ENCODE measurements at places on chromosomes 12 and 14.

GRCh38 chr12:112482733-112483132, 64.0 kb downstream of the PTPN11 start:
- no peak overlapping the region for H3K27ac ChIP-seq
- H3K4me3 ChIP-seq: no peak overlapping the region
- peaks cover 97% of the 10 kb centered on the region for H3K36me3 ChIP-seq
- no peaks in the 10 kb centered on the region for H3K4me1 ChIP-seq
- DNase-seq: no peak

DNA sequence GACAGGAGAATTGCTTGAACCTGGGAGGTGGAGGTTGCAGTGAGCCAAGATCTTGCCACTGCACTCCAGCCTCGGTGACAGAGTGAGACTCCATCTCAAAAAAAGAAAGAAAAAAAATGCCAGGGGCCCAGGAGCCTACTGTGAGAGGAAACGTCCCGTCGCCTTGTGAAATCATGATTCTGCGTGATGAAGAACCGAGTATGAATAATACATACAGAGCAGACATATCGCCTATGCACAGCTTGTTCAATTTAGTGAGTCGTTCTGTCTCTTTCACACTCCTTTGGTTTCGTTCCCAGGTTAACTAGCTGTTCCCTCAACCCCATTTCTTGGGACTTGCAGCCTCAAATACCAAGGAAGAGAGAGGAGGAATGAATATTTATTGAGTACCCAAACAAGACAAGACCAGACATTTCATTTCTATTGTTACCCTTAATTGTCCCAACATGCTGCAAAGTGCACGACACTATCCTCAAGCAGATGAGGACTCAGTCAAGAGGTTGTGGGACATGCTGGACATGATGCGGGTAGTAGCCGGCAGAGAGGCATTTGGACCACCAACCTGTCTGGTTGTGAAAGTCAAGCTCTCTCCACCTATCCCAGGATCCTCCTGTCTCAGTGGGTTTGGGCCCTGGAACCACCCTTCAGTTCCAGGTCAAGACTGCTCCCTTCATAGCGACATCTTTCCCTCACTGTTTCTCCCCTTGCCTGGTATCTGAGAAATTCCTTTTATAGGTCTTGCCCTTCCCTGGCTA, 8.6 kb upstream of the CD27 start:
- no peaks in the 10 kb centered on the region for H3K36me3 ChIP-seq
- peaks cover 70% of the 10 kb centered on the region for H3K4me1 ChIP-seq
- DNase-seq: peak; percentile 27

GRCh38 chr12:101592448-101592847, 2.3 kb upstream of the MYBPC1 start:
- H3K4me3 ChIP-seq: no peak overlapping the region
- H3K36me3 ChIP-seq: no peaks in the 10 kb centered on the region
- no peaks in the 10 kb centered on the region for H3K4me1 ChIP-seq
- DNase-seq: no peak
- H3K27ac ChIP-seq: no peak overlapping the region

GRCh38 chr12:67545298-67545697, 103.2 kb upstream of the DYRK2 start:
- no peak for DNase-seq
- H3K27me3 ChIP-seq: no peaks in the 10 kb centered on the region
- H3K36me3 ChIP-seq: no peaks in the 10 kb centered on the region
- no peak overlapping the region for H3K4me3 ChIP-seq
- H3K4me1 ChIP-seq: peaks cover 33% of the 10 kb centered on the region
- H3K27ac ChIP-seq: no peak overlapping the region

GRCh38 chr12:55972911-55973598, 823 bp upstream of the RAB5B start:
- H3K27ac ChIP-seq: no peak overlapping the region
- H3K36me3 ChIP-seq: peaks cover 29% of the 10 kb centered on the region
- H3K4me1 ChIP-seq: peaks cover 36% of the 10 kb centered on the region
- no peak for DNase-seq
- H3K27me3 ChIP-seq: no peaks in the 10 kb centered on the region

DNA sequence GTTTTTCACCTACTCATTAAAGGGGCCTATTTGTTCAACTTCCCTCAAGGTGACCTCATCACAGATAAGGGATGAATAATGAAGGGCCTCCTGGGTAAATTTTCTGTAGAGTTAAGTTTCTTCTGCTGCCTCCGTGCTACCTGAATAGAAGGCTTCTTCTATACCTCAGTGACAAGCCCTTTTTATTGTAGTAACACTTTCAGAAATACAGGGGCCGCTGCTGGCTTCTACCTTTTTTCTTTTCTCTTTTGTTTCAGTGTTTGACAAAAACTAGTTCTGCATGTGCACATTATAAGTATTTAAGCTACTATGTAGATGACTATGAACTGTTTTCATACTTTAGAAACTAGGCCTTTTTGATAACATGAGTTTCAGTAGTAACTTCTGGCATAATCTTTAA, 207.0 kb downstream of the NAV3 start:
- H3K27me3 ChIP-seq: no peaks in the 10 kb centered on the region
- no peaks in the 10 kb centered on the region for H3K4me1 ChIP-seq
- no peak overlapping the region for H3K4me3 ChIP-seq

GRCh38 chr14:85438481-85438942, 91.4 kb upstream of the FLRT2 start:
- no peaks in the 10 kb centered on the region for H3K36me3 ChIP-seq
- no peak for DNase-seq
- H3K27me3 ChIP-seq: no peaks in the 10 kb centered on the region

- H3K4me3 ChIP-seq: no peak overlapping the region
- DNase-seq: no peak
- no peaks in the 10 kb centered on the region for H3K36me3 ChIP-seq
- peaks cover 6% of the 10 kb centered on the region for H3K27me3 ChIP-seq
- no peaks in the 10 kb centered on the region for H3K4me1 ChIP-seq
Measured at GRCh38 chr14:66242001-66242400, 244.2 kb upstream of the CCDC196 start.

DNA sequence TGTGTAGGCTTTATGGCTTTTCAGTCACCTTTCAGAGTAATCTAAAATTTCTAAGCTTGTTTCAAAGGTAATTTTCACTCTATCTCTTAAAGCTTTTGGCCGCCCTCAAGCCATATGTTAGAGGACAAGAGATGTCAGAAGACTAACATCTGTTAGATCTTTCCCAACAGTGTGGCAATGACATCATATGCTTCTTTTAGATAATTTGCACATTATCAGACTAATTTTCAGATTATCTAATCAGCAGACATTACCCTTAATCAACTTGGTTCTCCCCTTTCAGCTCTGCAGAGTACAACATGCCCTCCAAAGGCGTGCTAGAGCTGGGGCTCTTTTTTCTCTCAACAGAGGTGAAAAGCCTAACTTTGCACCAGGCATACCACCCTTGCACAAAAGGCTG, 207.1 kb downstream of the DPF3 start:
- no peaks in the 10 kb centered on the region for H3K36me3 ChIP-seq
- no peaks in the 10 kb centered on the region for H3K27me3 ChIP-seq
- no peak overlapping the region for H3K4me3 ChIP-seq
- no peak for DNase-seq
- H3K4me1 ChIP-seq: no peaks in the 10 kb centered on the region

DNA sequence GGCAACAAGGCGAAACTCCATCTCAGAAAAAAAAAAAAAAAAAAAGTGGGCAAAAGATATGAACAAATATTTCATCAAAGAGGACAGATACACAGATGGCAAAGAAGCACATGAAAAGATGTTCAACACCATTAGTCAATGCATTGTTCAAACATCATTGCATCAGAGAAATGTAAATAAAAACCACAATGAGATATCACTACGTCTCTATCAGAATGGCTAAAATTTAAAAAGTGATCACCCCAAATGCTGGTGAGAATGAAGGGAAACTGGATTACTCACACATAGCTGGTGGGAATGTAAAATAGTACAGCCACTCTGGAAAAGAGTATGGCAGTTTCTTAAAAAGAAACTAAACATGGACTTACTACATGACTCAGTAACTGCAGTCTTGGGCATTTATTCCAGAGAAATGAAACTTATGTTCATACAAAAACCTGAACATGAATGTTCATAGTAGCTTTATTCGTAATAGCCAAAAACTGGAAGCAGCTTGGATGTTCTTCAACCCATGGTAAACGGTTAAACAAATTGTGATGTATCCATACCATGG, 3.6 kb downstream of the L2HGDH start:
- H3K36me3 ChIP-seq: peaks cover 34% of the 10 kb centered on the region
- no peak for DNase-seq
- no peaks in the 10 kb centered on the region for H3K27me3 ChIP-seq
- peaks cover 30% of the 10 kb centered on the region for H3K4me1 ChIP-seq

GRCh38 chr12:100069795-100070194, 72.9 kb downstream of the BLTP3B start:
- H3K4me3 ChIP-seq: no peak overlapping the region
- no peaks in the 10 kb centered on the region for H3K27me3 ChIP-seq
- no peaks in the 10 kb centered on the region for H3K4me1 ChIP-seq
- peaks cover 87% of the 10 kb centered on the region for H3K36me3 ChIP-seq
- H3K27ac ChIP-seq: no peak overlapping the region

GRCh38 chr14:68232300-68233055, 412.9 kb downstream of the RAD51B start:
- H3K27ac ChIP-seq: no peak overlapping the region
- peaks cover 26% of the 10 kb centered on the region for H3K4me1 ChIP-seq
- no peak overlapping the region for H3K4me3 ChIP-seq

DNA sequence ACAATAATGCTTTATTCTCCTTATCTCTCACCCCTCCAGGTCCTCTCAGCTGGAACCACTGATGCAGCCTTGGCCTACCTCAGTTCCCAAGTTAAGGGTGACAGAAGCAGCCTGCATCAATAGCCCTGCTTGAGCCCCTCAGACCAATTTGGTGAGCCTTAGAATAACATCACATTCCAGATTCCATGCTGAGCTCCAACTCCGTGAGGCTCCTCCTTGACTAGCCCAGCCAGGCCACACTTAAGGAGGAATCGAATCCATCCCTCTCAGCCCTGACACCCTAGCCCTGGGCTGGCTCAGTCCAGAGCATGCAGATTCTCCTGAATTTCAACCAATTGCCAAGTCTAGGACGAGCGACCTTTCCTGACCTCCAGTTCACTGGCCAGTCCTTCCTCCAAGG, 91.1 kb downstream of the ARMH4 start:
- H3K4me3 ChIP-seq: no peak overlapping the region
- no peak overlapping the region for H3K27ac ChIP-seq
- peaks cover 16% of the 10 kb centered on the region for H3K27me3 ChIP-seq
- no peak for DNase-seq
- no peaks in the 10 kb centered on the region for H3K4me1 ChIP-seq

DNA sequence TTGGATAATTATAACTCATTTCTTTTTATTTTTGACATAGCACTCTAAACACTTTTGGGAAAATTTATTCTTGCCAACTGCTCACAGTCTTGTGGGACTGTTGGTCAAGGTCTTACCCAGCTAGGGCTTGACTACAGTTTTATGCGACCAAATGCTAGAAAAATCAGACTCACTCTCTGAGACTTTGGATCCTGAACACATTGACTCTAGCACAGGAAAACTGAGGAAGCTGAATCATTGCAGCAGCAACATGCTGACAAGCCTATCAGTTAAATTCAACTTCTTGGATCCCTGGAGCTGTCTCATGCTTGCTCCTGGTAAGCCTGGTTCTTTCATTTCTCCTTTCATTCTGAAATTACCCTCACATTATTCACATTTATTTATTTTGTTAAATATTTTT, 120.7 kb upstream of the TMTC2 start:
- H3K27me3 ChIP-seq: no peaks in the 10 kb centered on the region
- H3K4me3 ChIP-seq: no peak overlapping the region
- H3K36me3 ChIP-seq: no peaks in the 10 kb centered on the region
- no peak overlapping the region for H3K27ac ChIP-seq

GRCh38 chr14:105864651-105865265, 338.4 kb downstream of the TMEM121 start:
- H3K27me3 ChIP-seq: peaks cover 7% of the 10 kb centered on the region
- H3K36me3 ChIP-seq: no peaks in the 10 kb centered on the region
- peaks cover 38% of the 10 kb centered on the region for H3K4me1 ChIP-seq
- H3K27ac ChIP-seq: no peak overlapping the region

DNA sequence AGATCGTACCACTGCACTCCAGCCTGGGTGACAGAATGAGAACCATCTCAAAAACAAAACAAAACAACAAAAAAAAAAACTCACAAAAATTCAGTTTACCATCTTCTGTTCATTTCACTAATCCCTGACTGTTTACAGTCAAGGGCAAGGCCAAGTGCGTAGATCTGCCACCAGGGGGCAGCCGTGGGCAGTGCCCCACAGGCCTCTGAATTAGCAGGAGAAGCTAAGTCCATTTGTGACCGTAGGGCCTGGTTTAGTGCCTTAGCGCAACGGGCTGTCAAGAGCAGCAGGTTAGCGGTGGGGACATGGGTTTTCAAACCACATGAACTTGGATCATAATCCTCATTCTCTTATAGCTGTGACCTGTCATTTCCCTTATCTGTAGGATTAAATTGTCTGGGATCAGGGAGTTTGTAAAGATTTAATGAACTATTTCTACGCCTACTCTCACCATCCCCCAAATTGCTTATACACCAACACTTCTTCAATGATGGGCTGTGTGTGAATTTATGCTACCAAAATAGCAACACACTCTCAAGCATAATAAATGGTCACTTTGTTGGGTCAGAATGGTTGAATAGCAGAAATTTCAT, 49.0 kb downstream of the KCTD10 start:
- no peaks in the 10 kb centered on the region for H3K36me3 ChIP-seq
- no peak overlapping the region for H3K27ac ChIP-seq
- H3K27me3 ChIP-seq: peaks cover 25% of the 10 kb centered on the region
- peaks cover 2% of the 10 kb centered on the region for H3K4me1 ChIP-seq
- H3K4me3 ChIP-seq: no peak overlapping the region
- peak; percentile 82 for DNase-seq

GRCh38 chr14:98167705-98168104, 1104.3 kb downstream of the BCL11B start:
- peak overlapping the region; percentile 98 for H3K27ac ChIP-seq
- H3K4me3 ChIP-seq: peak overlapping the region; percentile 30
- H3K4me1 ChIP-seq: peaks cover 96% of the 10 kb centered on the region
- peak; percentile 71 for DNase-seq
- peaks cover 29% of the 10 kb centered on the region for H3K36me3 ChIP-seq
- H3K27me3 ChIP-seq: no peaks in the 10 kb centered on the region

GRCh38 chr12:10159280-10159679, 12.7 kb downstream of the OLR1 start:
- H3K4me3 ChIP-seq: no peak overlapping the region
- peaks cover 4% of the 10 kb centered on the region for H3K27me3 ChIP-seq
- H3K36me3 ChIP-seq: no peaks in the 10 kb centered on the region
- DNase-seq: no peak

DNA sequence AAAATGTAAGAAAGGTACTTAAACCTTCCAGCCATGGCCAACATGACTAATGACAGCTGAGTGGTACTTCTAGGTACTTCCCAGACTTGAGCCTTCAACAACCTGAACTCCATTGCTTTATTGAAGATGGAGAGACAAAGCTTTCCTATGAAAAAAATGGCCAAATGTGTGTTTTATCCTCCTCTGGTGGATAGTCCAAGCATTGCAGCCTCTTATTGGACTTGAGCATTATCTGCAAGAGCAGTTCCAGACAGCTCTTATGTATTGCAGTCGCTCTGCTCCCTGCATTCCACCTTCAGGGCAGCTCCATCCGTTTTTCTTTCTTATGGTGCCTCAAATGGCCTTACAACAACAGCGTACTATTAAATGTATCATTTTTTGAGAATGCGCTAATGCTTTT, 588.2 kb downstream of the NRXN3 start:
- DNase-seq: no peak
- H3K27ac ChIP-seq: no peak overlapping the region
- H3K36me3 ChIP-seq: no peaks in the 10 kb centered on the region
- no peak overlapping the region for H3K4me3 ChIP-seq
- no peaks in the 10 kb centered on the region for H3K27me3 ChIP-seq

- no peak overlapping the region for H3K27ac ChIP-seq
- no peaks in the 10 kb centered on the region for H3K27me3 ChIP-seq
- peaks cover 14% of the 10 kb centered on the region for H3K4me1 ChIP-seq
- H3K36me3 ChIP-seq: peaks cover 5% of the 10 kb centered on the region
Measured at GRCh38 chr14:21093769-21094681, 4.4 kb downstream of the ZNF219 start.
